ENCODE measurements at places on chromosomes 7 and 10.
A peak's percentile ranks its signal among the peaks of the same experiment; 100 is the strongest.

DNA sequence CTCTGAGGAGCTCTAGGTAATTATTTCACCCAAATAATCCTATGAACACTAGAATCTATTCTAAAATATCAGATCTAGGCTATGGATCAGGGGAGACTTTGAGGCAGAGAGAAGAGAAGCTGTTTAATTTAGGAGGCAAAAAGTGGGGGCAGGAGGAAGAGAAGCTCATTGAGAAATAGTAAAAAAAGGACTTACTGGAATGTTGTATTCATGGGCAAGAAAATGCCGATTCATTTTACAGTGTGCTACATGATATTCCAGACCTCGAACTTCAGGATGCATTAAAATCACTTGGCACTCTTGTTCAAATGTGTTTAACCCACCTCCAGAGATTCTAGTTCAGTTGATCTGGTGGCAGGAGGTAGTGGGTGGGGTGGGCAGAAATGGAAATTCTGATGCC, 109.5 kb upstream of the ITGB1 start:
- no peaks in the 10 kb centered on the region for H3K36me3 ChIP-seq
- no peaks in the 10 kb centered on the region for H3K4me1 ChIP-seq
- DNase-seq: no peak
- peak overlapping the region; percentile 42 for H3K27ac ChIP-seq
- H3K4me3 ChIP-seq: no peak overlapping the region

GRCh38 chr10:97279121-97279815, 13.2 kb downstream of the ARHGAP19 start:
- no peaks in the 10 kb centered on the region for H3K27me3 ChIP-seq
- peaks cover 4% of the 10 kb centered on the region for H3K4me1 ChIP-seq
- no peak overlapping the region for H3K4me3 ChIP-seq
- H3K36me3 ChIP-seq: no peaks in the 10 kb centered on the region
- H3K27ac ChIP-seq: peak overlapping the region; percentile 45

DNA sequence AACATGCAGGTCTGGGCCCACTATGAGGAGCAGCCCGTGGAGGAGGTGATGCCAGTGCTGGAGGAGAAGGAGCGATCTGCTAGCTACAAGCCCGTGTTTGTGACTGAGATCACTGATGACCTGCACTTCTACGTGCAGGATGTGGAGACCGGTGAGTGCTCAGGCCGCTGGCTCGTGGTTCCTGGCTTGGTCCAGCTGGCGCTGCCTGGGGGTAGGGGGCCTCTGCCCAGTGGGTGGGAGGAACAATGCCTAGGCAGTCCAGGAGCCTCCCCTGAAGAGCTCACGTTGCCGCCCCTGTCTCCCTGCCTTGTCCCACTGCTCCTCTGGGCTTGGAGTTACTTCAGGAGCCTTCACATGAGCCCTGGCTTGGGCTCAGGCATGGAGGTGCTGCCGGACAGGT, 50.1 kb upstream of the LRRC4 start:
- DNase-seq: no peak
- no peak overlapping the region for H3K4me3 ChIP-seq
- H3K36me3 ChIP-seq: peaks cover under 1% of the 10 kb centered on the region
- H3K27me3 ChIP-seq: no peaks in the 10 kb centered on the region
- H3K4me1 ChIP-seq: no peaks in the 10 kb centered on the region

- no peak overlapping the region for H3K27ac ChIP-seq
- DNase-seq: no peak
- H3K4me3 ChIP-seq: no peak overlapping the region
- H3K4me1 ChIP-seq: no peaks in the 10 kb centered on the region
- H3K36me3 ChIP-seq: no peaks in the 10 kb centered on the region
These were observed 84.1 kb upstream of the LRRC4 start for GRCh38 chr7:128115336-128115820.

DNA sequence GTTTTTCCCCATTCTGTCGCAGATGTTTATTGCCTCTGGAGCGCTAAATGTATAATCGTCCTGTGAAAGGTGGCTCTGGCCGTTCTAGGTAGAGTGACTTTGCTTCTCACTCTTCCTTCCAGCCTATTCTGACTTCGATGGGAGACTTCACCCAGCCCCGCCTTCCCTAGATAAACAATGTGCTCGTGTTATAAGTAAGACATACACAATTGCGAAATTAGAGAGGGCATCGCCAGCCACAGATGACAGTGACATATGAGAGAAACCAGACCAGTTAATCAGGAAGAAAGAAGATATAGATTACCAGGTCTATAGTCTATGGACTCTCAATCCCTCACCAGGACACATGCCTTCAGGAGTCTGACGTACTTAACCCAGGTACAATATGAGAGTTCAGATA, 1050.5 kb upstream of the AUTS2 start:
- H3K27ac ChIP-seq: no peak overlapping the region
- H3K36me3 ChIP-seq: no peaks in the 10 kb centered on the region
- H3K27me3 ChIP-seq: no peaks in the 10 kb centered on the region
- no peak for DNase-seq
- H3K4me3 ChIP-seq: no peak overlapping the region

DNA sequence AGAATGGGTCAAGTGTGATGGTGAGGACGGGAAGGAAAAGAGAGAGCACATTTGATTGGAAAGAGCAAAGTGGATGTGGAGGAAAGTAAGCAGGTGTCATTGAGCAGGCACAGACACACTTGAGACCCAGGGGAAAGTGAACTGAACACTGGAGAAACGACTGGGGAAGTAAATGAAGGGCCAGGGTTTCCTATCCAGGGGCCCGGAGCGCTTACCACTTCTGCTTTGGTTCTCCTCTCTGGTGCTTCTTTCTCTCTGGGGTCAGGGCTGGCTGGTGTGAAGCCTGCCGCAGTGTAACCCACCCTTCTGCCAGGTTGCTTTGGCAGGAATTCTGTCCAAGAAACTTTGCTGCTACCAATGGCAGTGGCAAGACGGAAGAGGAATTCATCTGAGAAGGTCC, 219.3 kb downstream of the SKAP2 start:
- no peak overlapping the region for H3K4me3 ChIP-seq
- DNase-seq: no peak
- no peak overlapping the region for H3K27ac ChIP-seq
- no peaks in the 10 kb centered on the region for H3K27me3 ChIP-seq
- no peaks in the 10 kb centered on the region for H3K4me1 ChIP-seq
- H3K36me3 ChIP-seq: no peaks in the 10 kb centered on the region

DNA sequence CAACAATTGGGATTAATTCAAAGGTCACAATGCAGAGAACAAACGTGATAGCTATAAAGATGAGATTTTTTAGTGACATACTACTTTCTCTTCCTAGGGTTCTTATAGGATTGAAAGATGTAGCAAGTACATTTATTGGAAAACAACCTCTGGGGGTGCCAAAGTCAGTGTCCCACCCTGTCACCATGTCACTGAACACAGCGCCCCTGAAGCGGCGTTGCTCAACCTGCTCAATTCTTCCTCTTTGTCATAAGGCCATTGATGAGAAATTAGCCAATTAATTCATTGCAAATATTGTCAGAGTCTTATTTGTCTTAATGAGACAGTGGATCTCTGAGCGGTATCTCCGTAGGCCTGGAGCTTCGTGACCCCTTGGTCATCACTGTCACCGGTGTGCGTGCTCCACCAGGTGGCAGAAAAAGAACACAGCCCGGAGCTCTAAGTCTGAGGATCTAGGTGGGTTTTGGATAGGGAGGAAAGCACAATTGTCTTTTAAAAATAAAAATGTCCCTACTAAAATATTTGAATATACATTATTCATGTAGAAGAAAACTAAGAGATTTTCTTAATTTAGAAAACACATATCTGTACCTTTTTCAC, 362.6 kb downstream of the PAXIP1 start:
- H3K27ac ChIP-seq: no peak overlapping the region
- no peaks in the 10 kb centered on the region for H3K27me3 ChIP-seq
- no peaks in the 10 kb centered on the region for H3K4me1 ChIP-seq
- DNase-seq: no peak

DNA sequence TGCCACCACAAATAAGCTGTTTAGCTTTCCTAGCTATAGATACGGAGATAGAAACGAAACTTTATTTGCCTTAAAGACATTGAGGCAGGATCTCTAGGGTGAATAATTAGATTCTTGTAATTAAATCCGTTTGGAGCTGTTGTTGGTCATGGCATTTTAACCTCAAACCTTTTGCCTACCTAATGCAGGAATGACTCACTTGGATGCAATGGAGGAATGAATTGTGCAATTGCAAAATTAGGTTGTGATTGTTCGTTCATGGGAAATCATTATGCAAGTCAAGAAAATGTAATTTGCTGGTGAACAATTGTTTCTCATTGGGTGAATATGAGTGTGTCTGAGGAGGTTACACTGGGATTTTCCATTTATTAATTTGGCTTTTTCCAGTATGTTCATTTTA, 703.5 kb downstream of the GATA3 start:
- H3K27me3 ChIP-seq: no peaks in the 10 kb centered on the region
- no peak overlapping the region for H3K27ac ChIP-seq
- H3K36me3 ChIP-seq: no peaks in the 10 kb centered on the region
- no peaks in the 10 kb centered on the region for H3K4me1 ChIP-seq
- H3K4me3 ChIP-seq: no peak overlapping the region

GRCh38 chr7:25369786-25370185, 141.5 kb upstream of the NPVF start:
- H3K4me1 ChIP-seq: peaks cover 7% of the 10 kb centered on the region
- no peak overlapping the region for H3K27ac ChIP-seq
- H3K4me3 ChIP-seq: no peak overlapping the region
- DNase-seq: peak; percentile 58
- H3K27me3 ChIP-seq: no peaks in the 10 kb centered on the region
